ENCODE measurements at places on chromosomes 3 and 15.

DNA sequence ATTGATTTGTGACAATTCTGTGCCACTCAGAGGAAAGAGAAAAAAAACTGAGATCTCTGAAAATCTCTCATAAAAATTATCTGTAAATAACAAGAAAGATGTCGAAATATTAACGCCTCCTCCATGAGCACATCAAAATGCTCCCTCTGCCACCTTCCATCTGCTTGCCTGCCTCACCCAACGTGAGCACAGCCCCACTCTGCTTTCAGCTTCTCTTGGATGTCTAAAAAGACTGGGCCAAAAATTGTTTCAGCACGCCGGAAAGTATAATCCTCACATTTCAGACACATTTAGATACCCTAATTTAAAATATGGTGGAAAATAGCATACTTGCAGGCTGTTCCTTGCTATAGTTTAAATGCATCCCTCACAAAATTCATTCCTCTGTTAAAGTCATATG, 57.1 kb downstream of the ERC2 start:
- no peak for DNase-seq

- no peak for DNase-seq
Measured at GRCh38 chr3:81788610-81789009, 27.2 kb upstream of the GBE1 start.

- no peak for DNase-seq
Measured at GRCh38 chr3:167821248-167821805, 85.8 kb downstream of the SERPINI1 start.

DNA sequence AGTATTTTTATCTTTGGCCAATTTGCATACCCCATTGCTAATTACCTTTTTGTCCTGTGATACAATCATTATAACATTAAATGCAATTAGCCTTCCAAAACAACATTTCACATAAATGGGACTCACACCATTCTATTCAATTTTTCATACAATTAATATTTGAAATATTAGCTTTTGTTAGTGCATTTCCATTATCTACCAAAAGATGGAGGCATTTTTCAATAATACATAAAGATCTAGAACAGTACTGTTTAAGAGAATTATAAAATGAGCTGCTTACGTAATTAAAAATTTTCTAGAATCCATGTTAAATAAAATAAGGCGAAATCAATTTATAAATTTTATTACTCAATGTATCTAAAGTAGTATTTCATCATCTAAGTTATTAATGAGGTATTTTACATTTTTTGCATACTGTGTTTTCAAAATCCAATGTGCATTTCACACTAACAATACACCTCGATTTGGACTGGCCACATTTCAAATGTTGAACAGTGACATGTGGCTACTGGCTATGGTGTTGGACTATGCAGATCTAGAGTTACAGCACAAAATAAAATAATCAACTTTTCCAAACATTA, 74.3 kb downstream of the TJP1 start:
- no peak for DNase-seq

DNA sequence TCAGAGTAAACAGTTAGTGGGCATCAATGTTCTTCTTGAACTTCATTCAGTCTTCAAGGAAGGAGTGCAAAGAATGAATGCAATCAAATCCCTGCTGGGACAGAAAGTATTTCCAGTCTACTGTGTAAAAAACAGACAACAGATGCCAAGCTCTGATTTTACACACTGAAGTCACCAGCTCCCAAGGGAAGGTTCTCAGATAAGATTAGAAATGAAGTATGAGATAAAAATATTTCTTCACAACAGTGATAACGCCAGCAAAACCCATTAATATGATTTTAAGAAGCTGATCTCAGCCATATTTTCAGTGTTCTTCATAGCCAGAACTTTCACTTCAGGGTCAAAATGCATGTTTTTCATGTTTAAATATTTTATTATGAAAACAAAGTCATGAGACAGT, 265.6 kb downstream of the CTNNB1 start:
- DNase-seq = no peak

DNA sequence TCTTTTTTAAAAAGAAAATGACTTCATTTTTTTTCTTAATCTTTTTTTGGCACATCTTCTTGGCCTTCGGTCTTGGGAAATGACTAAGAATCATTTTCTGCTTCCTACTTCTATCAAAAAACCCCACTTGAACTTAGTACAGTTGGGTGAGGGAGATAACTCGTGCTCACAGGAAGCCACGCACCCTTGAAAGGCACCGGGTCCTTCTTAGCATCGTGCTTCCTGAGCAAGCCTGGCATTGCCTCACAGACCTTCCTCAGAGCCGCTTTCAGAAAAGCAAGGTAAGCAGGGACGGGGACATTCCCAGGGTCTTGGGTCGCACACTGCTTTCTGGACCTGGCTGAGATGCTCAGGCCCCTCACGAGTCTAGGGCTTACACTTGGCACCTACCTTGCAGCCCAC, at the start of gene CCR4:
Gene CCR4 (plus strand): TSS at position 235 of the 402 bp plus-strand sequence. CDS start 1,779 bp downstream, outside the sequence.
- DNase-seq = no peak

GRCh38 chr15:99409097-99409473, 156.7 kb upstream of the MEF2A start:
- no peak for DNase-seq

GRCh38 chr3:25751725-25752124, 31.5 kb downstream of the NGLY1 start:
- no peak for DNase-seq

- no peak for DNase-seq
Measured at GRCh38 chr3:123819949-123820348, 64.2 kb downstream of the MYLK start.

- no peak for DNase-seq
Measured at GRCh38 chr3:111103807-111104206, 32.2 kb downstream of the NECTIN3 start.

- DNase-seq = no peak
Measured at GRCh38 chr3:186458306-186459107, 85.7 kb downstream of the CRYGS start.

GRCh38 chr15:64742921-64743320, 32.5 kb downstream of the RBPMS2 start:
- DNase-seq = no peak

DNA sequence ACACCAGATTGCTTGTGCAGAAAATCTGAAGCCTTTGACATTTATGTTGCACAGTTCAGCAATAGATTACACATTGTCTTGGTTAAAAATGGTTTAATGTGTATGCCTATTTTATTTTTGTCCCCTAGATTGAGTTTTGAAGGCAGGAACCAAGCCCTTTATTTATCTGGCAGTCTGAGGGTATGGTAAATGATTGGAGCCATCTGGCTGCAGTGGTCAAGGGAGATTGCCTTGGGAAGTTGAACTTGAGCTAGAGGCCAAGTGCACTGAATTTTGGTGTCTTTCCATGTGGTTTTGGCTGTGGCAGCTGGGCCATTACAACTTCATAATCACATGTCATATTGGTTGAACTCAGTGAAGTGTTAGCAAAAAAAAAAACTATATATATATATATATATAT, 248.7 kb upstream of the C2CD4B start:
- DNase-seq = no peak

DNA sequence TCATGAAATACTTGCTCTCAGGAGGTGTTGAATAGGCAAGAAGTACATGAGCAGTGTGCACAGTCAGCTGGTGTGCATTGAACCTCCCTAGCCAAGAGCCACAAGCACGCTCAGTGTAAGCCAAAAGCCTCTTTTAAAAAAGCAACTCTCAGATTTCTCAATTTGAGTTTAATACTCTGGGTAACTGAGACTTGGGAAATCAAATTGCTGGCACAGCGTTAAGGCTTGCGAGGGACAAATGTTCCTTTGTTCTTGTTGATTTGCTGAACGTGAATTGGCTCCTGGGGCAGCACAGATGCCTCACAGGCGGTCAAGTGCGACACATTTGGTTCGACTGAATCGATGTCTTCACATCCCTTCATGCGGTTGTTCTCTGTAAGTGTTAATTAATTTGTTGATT, at the start of gene FAM240A:
Gene FAM240A (plus strand): TSS at position 202 of the 400 bp plus-strand sequence. CDS start 159 bp downstream, at position 361.
- DNase-seq = no peak

GRCh38 chr3:128179484-128179819, 26.2 kb downstream of the EEFSEC start:
- no peak for DNase-seq

DNA sequence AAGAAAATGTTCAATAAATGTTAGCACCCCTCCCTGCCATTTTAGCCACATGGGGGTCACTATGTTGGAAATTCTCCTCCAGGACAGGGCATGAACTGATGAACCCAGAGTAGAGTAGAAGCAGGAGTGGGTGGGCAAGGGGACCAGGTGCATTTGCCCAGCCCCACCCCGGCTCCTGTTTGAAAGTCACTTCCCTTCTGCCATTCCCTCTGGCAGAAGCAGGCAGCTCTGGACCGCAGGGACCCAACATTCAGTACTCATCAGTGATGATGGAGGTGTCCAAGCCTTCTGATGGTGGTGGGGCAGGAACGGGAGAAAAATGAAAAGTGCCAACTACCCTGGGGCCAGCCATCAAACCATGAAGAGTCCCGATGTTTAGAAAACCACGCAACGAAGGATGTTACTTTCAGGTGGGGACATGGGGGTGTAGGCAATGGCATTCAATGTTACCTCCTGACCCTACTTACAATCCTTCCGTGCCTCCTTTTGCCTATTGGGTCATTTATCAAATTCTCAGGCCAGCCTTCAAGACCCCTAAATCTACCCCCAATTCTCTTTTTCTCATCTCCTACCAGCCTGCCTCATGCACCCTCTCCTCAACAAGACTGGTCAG, 17.2 kb downstream of the UBAP1L start:
- DNase-seq = no peak

GRCh38 chr3:140334132-140334929, 343.5 kb upstream of the TRIM42 start:
- no peak for DNase-seq

GRCh38 chr3:29333576-29333975, 52.7 kb downstream of the RBMS3 start:
- no peak for DNase-seq

DNA sequence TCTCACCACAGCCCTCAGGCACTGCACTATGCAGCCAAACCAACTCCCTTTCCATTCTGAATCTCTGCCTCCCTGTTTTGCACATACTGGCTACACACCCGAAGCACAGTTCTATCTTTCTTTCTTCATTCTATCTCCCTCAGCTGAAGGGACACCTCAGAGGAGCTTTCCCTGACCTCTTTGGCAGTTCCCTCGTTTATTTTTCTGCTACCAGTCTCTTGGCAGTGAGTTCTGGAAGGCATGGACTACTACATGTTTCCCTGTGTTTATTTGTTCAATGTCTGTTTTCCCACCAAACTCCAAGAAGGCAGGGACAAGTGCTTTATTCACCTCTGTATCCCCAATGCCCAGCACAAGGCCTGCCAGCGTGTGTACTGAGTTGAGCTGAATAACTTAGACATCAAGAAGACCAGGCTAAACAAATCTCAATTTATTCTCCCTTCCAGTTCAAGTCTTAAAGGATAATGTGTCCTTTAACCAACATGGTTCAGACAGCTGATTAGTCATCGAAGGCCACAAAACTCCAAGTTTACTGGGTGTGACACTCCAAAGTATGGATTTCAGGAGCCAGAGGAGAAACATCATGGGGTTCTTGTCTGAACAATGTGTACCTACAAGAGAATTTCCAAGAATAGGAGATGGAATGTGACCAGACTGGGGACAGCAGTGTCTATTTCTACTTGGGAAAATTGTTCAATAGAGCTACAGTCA, 260.1 kb upstream of the CTNNB1 start:
- DNase-seq = no peak

DNA sequence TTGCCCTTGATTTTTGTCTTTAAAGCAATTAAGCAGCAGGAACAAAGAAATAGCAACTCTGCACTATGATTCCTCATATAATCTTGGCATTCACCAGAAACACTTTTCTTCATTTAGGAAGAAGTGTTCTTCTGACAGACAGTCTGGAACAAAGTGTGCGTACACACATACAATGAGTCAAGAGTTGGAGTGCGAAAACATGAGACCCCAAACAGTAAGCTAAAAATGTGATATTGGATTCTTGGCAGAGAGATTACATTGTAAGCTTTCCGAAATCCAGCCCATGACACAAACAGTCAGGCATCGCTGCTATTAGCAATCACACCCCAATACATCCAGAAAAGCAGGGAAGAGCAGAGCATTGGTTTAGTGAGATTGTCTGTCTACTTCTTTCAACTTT, 306.7 kb upstream of the TBC1D5 start:
- no peak for DNase-seq

DNA sequence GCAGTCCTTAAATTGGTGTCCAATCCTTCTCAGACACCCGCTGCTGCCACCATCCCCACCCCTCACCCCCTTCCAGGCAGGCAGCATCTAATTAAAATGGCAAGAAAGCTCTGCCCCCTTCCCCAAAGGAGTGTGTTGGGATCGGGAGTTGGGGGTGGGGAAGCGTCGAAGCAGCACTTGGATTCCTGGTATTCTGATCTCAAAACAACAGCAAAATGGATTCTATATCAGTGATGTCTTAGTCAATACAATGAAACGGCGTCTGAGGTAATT, 1.4 kb downstream of the TNIK start:
- DNase-seq = no peak

DNA sequence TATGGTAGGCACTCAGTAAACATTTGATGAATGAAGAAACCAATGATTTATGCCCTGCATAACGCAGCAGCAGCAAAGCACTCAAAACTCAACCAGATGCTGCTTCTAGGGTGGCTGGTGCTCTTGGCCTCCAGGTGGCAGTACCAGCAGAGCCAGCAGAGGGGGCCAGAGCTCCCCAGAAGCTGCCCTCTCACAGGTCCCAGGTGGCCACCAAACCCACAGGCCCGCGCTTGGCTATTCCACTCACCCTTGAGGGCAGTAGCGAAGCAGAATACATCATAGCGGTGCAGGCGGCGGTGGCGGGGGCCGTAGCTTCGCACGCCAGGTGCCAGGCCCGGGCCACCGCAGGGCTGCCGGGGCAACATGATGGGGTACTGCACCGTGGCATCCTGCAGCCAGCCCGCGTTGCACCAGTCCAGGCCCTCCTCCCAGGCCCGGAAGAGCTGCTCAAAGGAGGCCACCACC, 16.6 kb downstream of the HAPLN3 start:
- DNase-seq = no peak

- DNase-seq = no peak
Measured at GRCh38 chr3:2158828-2159227, 60.2 kb downstream of the CNTN4 start.

GRCh38 chr3:164320962-164321361, 757.3 kb downstream of the SI start:
- no peak for DNase-seq

- no peak for DNase-seq
Measured at GRCh38 chr3:57179580-57180410, 14.6 kb upstream of the IL17RD start.

Measured in cerebellar nuclear complex (tissue), 1 donor.